SK-N-SH (cell line): ENCODE measurements at places on chromosomes 5 and 9.

DNA sequence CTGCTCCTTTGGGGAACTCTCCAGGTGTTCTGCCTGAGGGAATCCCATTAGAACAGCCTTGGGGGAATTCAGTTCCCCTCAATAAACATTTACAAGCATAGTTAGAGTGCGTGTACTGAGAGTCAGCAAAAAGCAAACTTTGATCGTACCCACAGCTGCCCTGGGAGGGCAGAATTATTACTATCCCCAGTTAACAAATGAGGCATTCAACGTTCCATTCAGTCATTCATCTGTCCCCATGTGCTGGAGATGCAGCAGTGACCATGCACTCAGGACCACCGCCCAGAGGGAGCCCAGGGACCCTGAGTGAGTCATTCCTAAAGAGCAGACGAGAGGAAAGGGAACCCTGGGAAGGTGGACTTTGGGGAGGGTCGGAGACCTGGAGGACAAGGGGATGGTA lies 19.1 kb upstream of the TTLL11 start:
- no peak for DNase-seq

DNA sequence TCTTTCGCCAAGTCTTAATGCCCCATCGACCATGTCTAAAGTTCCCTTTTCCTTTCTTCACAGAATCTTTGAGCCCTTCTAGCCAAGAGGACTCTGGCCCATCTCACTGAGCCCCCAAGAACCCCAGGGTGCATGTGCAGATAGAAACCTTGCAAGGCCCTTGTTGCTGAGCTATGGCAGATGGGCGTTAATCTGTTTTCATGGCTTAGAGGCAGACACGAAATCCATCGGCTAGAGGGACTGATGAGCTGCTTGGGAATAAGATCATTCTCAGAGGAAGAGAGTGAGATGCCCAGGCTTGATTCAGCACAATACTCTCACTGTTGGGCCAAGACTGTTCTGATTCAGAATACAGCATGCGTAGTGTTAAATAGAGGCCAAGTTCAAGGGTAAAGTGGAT lies 262.5 kb upstream of the C9orf72 start:
- DNase-seq: no peak

- no peak for DNase-seq
Observed at GRCh38 chr5:17951392-17952169, 317.3 kb downstream of the TAF11L14 start.

DNA sequence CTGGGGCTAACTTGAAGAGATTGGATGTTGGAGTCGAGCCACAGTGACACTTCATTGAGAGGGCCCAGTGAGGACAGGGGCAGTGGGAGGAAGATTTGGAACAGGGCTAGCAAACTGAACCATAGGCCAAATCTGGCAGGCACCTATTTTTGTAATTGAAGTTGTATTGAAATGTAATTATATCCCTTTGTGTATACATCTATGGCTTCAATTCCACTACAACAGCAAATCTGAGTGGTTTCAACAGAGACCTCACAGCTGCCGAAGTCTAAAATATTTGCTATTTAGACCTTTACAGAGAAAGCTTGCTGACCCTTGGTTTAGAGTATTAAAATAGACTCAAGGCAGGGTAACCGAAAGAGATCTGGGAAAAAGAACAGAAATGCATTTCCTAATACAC lies 4.7 kb upstream of the TNFSF8 start:
- no peak for DNase-seq

- DNase-seq: no peak
Observed at GRCh38 chr9:96420468-96421219, 2.5 kb upstream of the ZNF367 start.

DNA sequence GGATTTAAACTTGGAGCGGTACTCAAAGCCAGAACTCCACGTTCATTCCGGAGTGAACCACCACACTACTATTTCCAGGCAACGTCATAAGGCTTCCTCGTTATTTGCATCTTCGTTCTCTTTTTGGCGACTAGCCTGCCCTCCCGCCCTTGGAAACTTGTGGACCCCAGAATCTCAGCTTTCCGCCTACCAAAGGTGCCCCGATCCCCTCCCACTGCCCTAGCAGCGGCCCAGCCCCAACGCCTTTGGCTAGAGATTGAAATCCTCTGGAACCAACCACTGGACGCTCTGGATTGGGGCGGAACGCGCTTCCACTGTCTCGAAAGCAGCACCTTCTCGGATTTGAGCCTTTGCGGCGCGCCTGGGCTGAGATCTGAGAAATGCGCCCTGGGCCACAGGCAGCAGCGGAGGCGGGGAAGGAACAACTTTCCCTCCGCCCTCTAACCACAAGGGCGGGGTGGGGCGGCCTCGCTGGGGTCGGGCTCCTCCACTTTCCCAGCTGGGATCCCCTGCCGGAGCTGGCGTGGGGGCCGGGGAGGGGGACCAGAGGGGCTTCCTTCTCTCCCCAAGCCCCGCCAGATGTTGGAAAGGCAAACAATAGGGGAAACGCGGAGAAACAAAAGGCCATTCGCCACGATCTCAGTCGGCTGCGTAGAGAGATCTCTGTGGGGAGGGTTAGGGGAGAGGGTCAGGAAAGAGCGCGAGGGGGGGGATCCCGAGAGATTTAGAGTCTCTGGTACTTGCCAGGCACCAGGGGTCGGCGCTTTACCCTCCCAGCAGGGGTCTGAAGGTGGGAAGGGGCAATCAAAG lies 1.3 kb downstream of the MOB3B start:
- no peak for DNase-seq

- no peak for DNase-seq
Observed at GRCh38 chr9:14094491-14094890, 219.4 kb downstream of the NFIB start.

GRCh38 chr5:79754865-79755555 lies 65.4 kb downstream of the CMYA5 start:
- DNase-seq: no peak

DNA sequence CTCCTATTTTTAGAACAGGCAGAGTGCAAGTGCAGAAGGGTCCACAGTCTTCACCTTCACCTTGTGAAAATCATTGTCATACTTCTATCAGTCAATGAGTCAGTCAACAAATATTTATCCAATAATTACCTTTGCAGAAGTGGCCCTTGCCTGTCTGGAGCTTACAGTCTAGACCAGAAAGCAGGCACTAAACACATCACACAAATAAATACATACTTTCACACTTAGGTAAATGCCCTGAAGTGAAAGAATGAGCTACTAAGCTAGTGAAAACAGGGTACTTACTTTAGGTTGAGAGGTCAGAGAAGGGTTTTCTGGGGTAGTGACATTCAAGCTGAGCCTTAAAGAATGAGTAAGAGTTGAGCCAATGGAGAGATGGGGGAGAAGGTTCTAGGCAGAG lies 421.9 kb upstream of the ADAMTSL1 start:
- no peak for DNase-seq

DNA sequence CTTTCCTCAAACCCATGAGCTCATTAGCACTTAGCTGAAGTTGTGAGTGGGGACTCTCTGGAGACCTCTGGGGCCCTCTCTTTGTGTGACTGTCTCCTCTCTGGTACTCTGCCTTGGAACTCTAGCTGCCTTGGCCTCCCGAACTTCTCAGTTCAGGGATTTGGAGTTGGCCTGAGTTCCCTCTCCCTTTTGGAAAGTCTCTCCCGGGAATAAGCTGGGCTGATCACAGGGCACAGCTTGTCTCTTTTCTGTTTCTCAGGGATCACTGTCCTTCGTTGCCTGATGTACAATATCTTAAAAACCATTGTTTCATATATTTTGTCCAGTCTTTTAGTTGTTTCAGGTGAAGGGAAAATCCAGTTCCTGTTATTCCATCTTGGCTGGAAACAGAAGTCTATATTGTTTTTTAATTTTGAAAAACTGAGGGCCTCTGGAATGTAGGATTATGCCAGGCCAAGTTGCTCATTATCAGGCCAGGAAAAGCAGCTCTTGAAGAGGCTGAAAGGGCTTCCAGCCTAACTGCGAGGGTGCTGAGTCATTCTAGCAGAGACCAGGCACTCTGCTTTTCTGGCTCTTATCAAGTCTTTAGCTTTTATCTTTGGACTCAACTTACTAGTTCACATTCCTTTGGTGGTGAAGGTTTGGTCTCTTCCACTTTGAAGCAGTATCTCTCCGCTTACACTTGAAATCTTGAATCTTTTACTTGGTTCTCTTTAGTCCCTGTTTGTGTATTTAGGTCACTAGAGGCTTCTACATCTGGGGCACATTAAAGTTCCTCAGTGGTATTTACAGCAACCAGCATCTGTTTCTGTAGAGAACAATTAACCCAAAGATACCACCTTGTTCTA lies 8.4 kb upstream of the RGS3 start:
- DNase-seq: no peak

- DNase-seq: no peak
Observed at GRCh38 chr5:83219077-83219476, 141.7 kb downstream of the XRCC4 start.

- no peak for DNase-seq
Observed at GRCh38 chr5:118701791-118702190, 286.6 kb downstream of the DTWD2 start.

DNA sequence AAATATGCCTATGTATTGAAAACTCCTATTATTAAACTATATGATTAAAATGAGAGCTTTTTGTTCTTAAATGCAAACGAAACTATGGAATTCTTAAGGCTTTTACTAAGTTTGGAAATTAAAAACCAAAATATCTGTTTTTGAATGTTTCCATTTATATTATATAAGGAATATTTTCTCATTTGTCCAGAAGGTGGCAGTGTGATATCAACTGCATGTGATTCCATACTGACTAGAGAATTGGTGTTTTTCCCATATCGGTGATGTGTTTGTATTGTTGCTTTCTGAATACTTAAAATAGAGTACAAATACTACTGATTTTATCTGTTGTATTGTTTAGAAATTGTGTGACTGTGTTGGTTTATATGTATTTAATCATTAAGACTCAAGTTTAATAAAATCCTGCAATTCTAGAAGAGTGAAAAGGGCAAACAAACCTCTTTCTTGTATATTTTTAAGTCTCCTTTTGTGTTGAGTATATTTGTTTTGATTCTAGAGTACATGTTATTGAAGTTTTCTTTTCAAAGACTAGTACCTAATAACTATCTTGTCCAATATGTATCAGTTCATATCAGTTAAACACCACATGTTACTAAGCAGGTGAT lies 320.8 kb downstream of the CCDC171 start:
- peak; percentile 35 for DNase-seq

GRCh38 chr9:93944011-93944410 lies 11.1 kb downstream of the BARX1 start:
- DNase-seq: no peak

GRCh38 chr5:13003457-13003856 lies 941.0 kb downstream of the DNAH5 start:
- no peak for DNase-seq
